ENCODE measurements at places on chromosomes 11 and 22.

- no peak for DNase-seq
These were observed 70.8 kb downstream of the RNF169 start for GRCh38 chr11:74819400-74819799.

DNA sequence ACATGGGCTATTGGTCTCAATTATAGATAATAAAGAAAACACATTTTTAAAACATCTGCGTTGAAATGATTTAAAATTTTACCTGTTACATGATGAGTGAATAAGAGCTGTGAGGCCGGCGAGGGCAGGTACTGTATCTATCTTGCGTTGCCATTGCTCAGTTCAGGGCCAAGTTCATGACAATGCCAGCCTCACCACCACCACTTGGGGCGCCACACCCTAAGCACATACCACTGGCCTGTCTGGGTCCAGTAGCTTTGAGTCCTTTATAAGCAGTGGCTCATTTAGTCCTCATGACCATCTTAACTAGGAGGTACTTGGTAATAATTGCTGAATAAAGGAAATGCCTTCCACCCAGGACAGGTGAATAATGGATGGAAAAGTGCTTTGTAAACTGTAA, 14.5 kb upstream of the MB start:
- no peak for DNase-seq

DNA sequence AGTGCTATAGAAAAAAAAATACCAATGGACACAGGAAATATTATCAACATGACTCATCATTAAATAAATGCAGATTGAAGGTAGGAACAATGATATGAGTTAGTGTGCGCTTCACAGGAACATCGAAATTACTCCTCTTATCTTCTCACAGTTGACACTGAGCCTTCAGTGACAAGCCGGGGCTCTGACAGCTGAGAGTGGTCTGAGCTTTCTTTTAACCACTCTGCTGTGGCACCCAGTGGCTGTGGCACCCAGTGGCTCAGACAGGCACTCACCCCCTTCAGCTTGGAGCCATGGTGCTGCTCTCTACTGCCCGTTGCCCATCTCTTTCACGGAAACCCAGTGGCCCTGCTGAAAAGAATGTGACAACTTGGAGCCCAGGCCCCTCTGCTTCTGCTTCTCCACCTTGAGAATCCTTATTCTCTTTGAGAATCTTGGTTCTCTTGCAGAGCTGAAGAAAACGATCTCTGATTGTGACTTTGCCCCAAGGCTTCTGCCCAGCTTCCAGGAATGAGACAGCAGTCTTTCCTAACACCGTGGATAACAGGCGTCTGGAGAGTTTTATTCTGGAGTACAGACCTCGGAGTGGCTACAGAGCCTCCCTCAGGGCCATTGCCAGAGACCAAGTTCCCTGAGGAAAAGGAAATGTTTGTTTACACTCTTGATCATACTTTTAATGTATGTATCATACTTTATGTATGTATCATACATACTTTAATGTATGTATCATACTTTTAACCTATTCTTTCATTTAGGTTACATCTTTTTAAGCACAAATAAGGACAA, 37.1 kb upstream of the OR8B8 start:
- DNase-seq, result no peak

- DNase-seq, result no peak
These were observed 64.4 kb downstream of the NAV2 start for GRCh38 chr11:19777039-19777376.

- no peak for DNase-seq
These were observed 250.4 kb upstream of the SORL1-AS1 start for GRCh38 chr11:121703201-121703600.

GRCh38 chr11:66981976-66982578, 7.0 kb downstream of the C11orf86 start:
- no peak for DNase-seq

Measured in T-helper 1 cell (primary cell).